ENCODE measurements at places on chromosomes 13 and 19. TPM values are rescaled to one million over a fixed set of nuclear protein-coding genes. Genes with fewer than 3 reads are reported as not detected.

Gene DACH1
- total RNA-seq: 0.89 TPM

- H3K4me1 ChIP-seq: peaks cover 26% of the 10 kb centered on the region
- no peaks in the 10 kb centered on the region for H3K27me3 ChIP-seq
- DNase-seq: no peak
- H3K27ac ChIP-seq: peak overlapping the region; percentile 82
- H3K36me3 ChIP-seq: peaks cover 26% of the 10 kb centered on the region
Measured at GRCh38 chr19:52170304-52170703, 1.1 kb downstream of the ZNF836 start.

GRCh38 chr19:29489172-29489951 lies 36.4 kb upstream of the VSTM2B start:
- no peaks in the 10 kb centered on the region for H3K4me1 ChIP-seq
- no peaks in the 10 kb centered on the region for H3K36me3 ChIP-seq
- H3K27ac ChIP-seq: no peak overlapping the region
- peaks cover 9% of the 10 kb centered on the region for H3K27me3 ChIP-seq
- DNase-seq: no peak

Gene CCDC169
- not detected for total RNA-seq

GRCh38 chr19:42378225-42379215 lies 11.6 kb downstream of the CNFN start:
- no peak for DNase-seq
- no peak overlapping the region for H3K27ac ChIP-seq
- peaks cover 15% of the 10 kb centered on the region for H3K27me3 ChIP-seq

DNA sequence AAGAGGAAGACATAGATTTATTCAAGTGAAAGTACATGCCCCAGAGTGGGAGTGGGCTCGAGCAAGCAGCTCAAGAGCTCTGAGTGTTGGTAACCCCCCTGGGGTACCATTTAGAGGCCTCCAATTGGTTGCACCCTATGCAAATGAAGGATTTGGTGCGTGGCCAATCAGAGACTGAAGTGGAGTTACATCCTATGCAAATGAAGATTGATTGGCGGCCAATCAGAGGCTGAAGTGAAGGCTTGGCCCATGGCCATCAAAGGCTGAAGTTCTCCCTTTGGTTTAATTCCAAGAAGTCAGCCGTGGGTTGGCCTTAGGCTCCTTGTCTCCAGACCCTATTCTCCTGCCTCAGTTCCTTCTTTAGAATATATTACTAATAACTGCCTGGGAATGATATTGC lies 12.9 kb upstream of the IGFL1 start:
- H3K27ac ChIP-seq: no peak overlapping the region
- no peak for DNase-seq
- no peaks in the 10 kb centered on the region for H3K36me3 ChIP-seq
- no peak overlapping the region for H3K4me3 ChIP-seq
- no peaks in the 10 kb centered on the region for H3K4me1 ChIP-seq
- peaks cover 13% of the 10 kb centered on the region for H3K27me3 ChIP-seq

DNA sequence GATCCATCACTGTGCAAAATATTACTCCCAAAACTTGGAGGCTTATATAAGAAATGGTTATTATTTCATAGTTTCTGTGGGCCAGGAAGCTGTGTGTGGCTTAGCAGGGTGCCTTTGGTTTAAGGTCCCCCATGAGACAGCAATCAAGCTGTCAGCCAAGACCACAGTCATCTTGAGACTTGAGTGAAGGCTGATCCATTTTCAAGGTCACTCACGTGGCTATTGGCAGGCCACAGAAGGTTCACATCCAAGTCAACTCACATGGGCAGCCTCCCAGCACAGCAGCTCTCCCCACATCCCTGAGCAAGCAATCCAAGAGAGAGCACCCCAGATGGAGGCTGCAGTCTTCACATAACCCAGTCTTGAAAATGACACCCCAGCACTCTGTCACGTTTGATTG lies 537.4 kb downstream of the MYO16 start:
- no peak overlapping the region for H3K27ac ChIP-seq
- no peaks in the 10 kb centered on the region for H3K36me3 ChIP-seq
- no peaks in the 10 kb centered on the region for H3K4me1 ChIP-seq
- no peaks in the 10 kb centered on the region for H3K27me3 ChIP-seq
- DNase-seq: no peak

DNA sequence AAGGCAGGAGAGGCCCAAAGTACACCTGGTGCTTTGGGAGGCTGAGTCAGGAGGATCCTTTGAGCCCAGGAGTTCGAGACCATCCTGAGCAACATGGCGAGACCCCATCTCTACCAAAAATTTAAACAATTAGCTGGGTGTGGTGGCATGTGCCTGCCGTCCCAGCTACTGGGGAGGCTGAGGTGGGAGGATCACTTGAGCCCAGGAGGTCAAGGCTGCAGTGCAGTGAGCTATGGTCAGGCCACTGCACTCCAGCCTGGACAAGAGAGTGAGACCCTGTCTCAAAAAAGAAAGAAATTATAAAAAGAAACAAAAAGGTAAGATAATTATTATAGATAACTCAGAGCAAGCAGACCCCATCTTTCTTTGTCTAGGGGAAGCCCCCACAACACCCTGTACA lies 1.9 kb downstream of the HOMER3 start:
- peaks cover 22% of the 10 kb centered on the region for H3K27me3 ChIP-seq
- peaks cover 18% of the 10 kb centered on the region for H3K4me1 ChIP-seq
- H3K36me3 ChIP-seq: no peaks in the 10 kb centered on the region
- H3K4me3 ChIP-seq: no peak overlapping the region
- H3K27ac ChIP-seq: no peak overlapping the region

- H3K36me3 ChIP-seq: no peaks in the 10 kb centered on the region
- no peaks in the 10 kb centered on the region for H3K27me3 ChIP-seq
- H3K4me1 ChIP-seq: no peaks in the 10 kb centered on the region
- H3K27ac ChIP-seq: no peak overlapping the region
Measured at GRCh38 chr13:76383676-76384461, 502.3 kb downstream of the KCTD12 start.

DNA sequence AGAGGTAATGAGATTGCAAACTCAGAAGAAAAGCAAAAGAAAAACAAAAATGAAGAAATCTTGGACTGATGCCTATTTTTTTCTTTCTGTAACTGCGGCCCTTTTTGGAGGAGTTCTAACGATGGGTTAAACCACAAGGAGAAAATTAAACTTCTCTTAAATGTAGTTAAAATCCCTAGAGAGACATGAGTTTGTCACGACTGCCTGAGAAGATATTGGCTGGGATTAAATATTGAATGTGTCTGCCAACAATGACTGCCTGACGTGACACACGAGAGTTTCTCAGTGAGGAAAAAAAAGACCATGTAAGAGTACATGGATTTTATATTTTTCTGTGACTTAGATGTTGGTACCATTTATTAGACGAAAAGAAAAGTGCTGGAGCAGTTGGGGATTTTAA lies 1013.4 kb downstream of the PCDH9 start:
- no peak overlapping the region for H3K27ac ChIP-seq
- no peaks in the 10 kb centered on the region for H3K36me3 ChIP-seq
- H3K4me3 ChIP-seq: no peak overlapping the region
- no peaks in the 10 kb centered on the region for H3K27me3 ChIP-seq

Gene CRX
- total RNA-seq: not detected

Gene ERICH4
- total RNA-seq: not detected

DNA sequence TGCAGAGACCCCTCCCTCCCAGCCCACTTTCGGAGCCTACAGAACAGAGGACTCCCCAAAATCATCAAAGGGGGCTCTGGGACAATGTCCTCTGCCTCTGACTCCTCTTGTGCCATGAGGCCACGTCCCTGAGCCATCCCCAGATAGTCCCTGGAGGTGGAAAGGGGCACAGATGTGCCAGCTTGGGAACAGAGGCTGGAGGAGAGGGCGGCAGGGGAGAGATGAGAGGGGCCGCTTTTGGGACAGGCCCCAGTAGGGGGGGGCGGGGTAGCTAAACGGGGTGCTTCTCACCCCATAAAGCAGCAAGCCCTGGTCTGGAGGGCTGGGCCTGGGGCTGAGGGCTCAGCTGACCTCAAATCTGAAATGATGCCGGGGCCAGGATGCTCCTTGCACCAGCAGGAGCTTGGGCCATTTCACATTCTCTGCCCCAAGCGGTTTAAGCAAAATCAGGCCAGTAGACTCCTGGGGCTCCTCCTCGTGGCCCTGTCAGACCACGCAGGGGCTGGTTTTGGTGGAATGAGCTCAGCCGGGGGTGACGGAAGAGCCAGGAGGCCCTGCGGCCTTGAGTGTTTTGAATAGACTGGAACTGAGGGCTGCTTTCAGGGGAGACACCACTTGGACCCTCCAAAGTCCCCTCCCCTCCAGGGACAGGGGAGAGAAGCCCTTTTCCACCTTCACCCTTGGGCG lies 27.1 kb downstream of the ONECUT3 start:
- H3K4me3 ChIP-seq: no peak overlapping the region
- H3K36me3 ChIP-seq: no peaks in the 10 kb centered on the region
- no peak overlapping the region for H3K27ac ChIP-seq
- peaks cover 65% of the 10 kb centered on the region for H3K27me3 ChIP-seq

Gene TIMM44
- 83.9 TPM for total RNA-seq

GRCh38 chr19:34173193-34173956 lies 1.1 kb downstream of the LSM14A start:
- H3K36me3 ChIP-seq: peaks cover 14% of the 10 kb centered on the region
- peak overlapping the region; percentile 95 for H3K4me3 ChIP-seq
- H3K27ac ChIP-seq: peak overlapping the region; percentile 81
- no peaks in the 10 kb centered on the region for H3K27me3 ChIP-seq

DNA sequence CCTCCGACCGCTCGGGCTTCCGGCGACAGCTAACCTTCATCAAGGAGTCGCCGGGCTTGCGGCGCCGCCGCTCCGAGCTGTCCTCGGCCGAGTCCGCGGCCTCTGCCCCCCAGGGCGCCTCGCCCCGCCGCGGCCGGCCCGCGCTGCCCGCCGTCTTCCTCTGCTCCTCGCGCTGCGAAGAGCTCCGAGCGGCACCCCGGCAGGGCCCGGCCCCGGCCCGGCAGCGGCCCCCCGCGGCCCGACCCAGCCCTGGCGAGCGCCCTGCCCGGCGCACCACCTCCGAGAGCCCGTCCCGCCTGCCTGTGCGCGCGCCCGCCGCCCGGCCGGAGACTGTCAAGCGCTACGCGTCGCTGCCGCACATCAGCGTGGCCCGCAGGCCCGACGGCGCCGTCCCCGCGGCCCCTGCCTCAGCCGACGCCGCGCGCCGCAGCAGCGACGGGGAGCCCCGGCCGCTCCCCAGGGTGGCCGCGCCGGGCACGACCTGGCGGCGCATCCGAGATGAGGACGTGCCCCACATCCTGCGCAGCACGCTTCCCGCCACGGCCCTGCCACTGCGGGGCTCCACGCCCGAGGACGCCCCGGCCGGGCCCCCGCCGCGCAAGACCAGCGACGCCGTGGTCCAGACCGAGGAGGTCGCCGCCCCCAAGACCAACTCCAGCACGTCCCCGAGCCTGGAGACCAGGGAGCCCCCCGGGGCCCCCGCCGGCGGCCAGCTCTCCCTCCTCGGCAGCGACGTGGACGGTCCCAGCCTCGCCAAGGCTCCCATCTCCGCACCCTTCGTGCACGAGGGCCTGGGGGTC lies 9.6 kb downstream of the C19orf25 start:
- DNase-seq: peak; percentile 30
- peaks cover 29% of the 10 kb centered on the region for H3K27me3 ChIP-seq
- no peaks in the 10 kb centered on the region for H3K36me3 ChIP-seq
- H3K4me1 ChIP-seq: peaks cover 67% of the 10 kb centered on the region

Gene RASL11A
- 2.9 TPM for total RNA-seq

Gene CACNG7
- total RNA-seq: not detected

Gene PSG2
- total RNA-seq: not detected

GRCh38 chr19:17107546-17108452 lies 32.2 kb downstream of the MYO9B start:
- DNase-seq: no peak
- H3K4me1 ChIP-seq: peaks cover 49% of the 10 kb centered on the region
- H3K27me3 ChIP-seq: no peaks in the 10 kb centered on the region
- no peak overlapping the region for H3K27ac ChIP-seq
- peaks cover 76% of the 10 kb centered on the region for H3K36me3 ChIP-seq

GRCh38 chr13:29561918-29562317 lies 33.6 kb downstream of the SLC7A1 start:
- no peak overlapping the region for H3K4me3 ChIP-seq
- H3K36me3 ChIP-seq: no peaks in the 10 kb centered on the region
- H3K27me3 ChIP-seq: no peaks in the 10 kb centered on the region

DNA sequence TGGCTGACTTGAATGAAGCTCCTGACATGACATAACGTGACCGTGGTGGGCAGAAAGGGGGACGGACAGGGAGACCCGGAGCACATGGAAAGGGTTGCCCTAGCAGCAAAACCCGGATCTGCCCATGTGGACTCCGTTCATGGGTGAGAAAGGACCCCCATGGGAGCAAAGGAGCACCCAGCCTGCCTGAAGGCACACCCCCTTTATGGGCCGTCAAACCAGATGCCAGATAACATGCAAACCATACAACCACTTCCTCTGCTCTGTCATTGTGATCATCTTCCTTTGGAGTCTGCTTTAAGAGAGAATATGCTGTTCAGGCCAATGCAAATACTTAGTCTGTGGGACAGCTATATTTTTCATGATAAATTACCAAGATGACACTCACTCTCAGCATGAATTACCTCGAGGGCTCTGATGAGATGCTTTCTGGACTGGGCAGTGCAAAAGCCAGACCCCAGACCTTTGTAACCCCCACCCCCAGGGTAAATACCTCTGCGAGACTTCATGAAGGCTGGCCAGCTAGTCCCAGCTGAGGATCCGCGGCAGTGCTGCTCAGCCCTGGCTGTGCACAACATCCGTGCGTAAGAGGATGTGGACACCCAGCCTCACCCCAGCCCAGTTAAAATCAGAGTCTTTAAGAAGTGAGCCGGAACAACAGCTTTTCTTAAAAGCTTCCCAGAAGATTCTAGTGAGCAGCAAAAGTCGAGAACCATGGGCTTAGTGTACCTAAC lies 126.6 kb downstream of the USP12 start:
- no peak overlapping the region for H3K27ac ChIP-seq
- H3K4me1 ChIP-seq: peaks cover 2% of the 10 kb centered on the region
- no peak overlapping the region for H3K4me3 ChIP-seq
- no peaks in the 10 kb centered on the region for H3K27me3 ChIP-seq

DNA sequence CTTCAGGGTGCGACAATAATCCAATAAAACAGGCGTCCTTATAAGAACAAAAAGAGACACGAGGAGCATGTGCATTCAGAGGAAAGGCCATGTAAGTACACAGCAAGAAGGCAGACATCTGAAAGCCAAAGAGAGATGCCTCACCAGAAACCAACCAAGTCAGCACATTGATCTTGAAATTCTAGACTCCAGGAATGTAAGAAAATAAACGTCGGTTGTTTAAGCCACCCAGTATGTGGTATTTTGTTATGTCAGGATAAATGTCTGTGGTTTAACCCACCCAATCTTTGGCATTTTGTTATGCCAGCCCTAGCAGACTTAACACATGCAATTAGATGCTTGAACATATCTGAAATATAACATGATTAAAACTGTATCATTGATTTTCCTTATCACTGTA lies 452.0 kb downstream of the SLITRK6 start:
- no peak overlapping the region for H3K4me3 ChIP-seq
- H3K4me1 ChIP-seq: no peaks in the 10 kb centered on the region
- H3K27ac ChIP-seq: no peak overlapping the region
- H3K27me3 ChIP-seq: no peaks in the 10 kb centered on the region

Measured in CD4-positive, alpha-beta T cell (primary cell).